Activated naive CD4-positive, alpha-beta T cell treated with anti-CD3 and anti-CD28 coated beads, Interleukin-2, amount 10 ng/mL, durations not matched to agents 5 hours and 36 hours (primary cell): ENCODE measurements at places on chromosomes 4 and X. TPM values are rescaled to one million over a fixed set of nuclear protein-coding genes. Genes with fewer than 3 reads are reported as not detected.

TEC gene
- 1.8 TPM for total RNA-seq

NAT8L gene
- 0.18 TPM for total RNA-seq

STARD8 gene
- 1.3 TPM for total RNA-seq

MAGEA9B gene
- total RNA-seq, result not detected

NSUN7 gene
- total RNA-seq, result 0.15 TPM

GAGE12C gene
- not detected for total RNA-seq
